Astrocyte (in vitro differentiated cells and primary cell): ENCODE measurements at places on chromosomes 2 and 18. TPM values are rescaled to one million over a fixed set of nuclear protein-coding genes. Genes with fewer than 3 reads are reported as not detected.

GRCh38 chr2:86224645-86225355, 25.5 kb downstream of the MRPL35 start:
- no peak for DNase-seq

PLGLB2 gene
- 3.7 TPM in 2 replicates for total RNA-seq

UGT1A8 gene
- not detected in 2 replicates for total RNA-seq

- DNase-seq: peak; percentile 80
Observed at GRCh38 chr2:111662771-111663470, 221.1 kb downstream of the ANAPC1 start.

DNA sequence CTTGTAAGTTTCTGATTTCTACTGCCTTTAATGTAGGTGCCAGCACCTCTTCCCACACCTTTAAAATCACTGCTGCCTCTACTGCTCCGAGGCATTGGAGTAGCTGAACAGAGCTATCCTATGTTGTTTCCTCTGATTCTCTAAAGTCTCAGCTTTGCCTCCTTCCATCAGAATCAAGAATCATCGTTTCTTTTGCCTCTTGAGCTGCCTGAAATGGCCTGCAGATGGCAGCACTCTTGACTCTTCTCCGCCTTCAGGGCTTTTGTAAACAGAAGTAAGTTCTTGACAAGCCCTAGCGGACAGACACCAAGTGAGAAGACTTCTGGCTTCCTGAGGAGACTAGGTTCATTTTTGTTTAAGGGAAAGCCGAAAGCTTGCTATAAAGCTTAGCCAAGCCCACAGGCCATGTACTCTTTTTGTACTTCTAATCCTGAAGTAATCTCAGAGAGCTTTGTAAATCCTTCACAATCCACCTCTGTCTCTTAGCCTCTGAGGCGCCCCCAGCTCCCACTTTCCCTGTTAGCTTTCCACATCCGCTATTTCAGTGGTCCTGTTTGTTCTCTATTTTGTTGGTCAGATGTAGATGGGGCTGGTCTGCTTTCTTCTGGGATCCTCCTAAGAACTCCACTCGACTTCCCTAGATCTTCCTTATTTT, 48.4 kb downstream of the GTF3C3 start:
- DNase-seq: peak; percentile 40

GRCh38 chr18:22034276-22034675, 135.1 kb upstream of the GATA6 start:
- peak; percentile 20 for DNase-seq

RUFY4 gene
- not detected in 2 replicates for total RNA-seq

DNA sequence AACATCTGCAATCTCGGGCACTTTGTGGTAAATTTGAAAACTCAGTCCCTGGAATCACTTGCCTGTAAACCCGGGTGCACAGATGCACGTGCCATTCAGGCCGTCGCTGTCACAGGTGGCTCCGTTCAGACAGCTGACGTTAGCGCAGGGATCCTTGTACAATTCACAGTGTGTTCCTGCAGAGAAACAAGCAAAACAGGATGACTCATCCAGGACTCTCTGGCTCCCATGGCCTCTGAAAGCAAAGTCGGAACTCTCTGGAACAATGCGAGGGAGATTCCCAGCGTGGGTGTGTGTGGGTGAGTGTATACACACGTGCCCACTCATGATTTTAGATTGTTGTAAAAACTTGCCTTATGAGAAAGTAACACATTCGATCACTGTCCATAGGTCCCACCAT, 136.1 kb upstream of the PID1 start:
- DNase-seq: peak; percentile 87

DNA sequence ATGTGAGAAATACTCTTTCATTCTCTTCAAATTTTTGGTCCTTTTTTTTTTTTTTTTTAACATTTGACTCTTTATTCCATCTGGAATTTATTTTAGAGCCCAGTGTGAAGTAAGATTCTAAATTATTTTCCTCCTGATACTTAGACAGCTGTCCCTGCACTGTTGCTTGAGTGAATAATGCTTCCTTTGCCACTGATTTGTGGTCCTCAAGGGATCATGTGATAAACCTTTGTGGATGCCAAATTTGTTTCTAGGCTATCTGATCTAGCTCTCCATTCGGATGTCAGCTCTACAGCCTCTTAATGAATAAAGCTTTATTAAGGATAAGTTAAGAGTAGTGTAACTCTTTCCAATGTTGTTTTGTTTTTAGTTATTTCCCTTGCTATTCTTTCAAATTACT, 142.3 kb downstream of the SMAD7 start:
- DNase-seq: no peak

DNA sequence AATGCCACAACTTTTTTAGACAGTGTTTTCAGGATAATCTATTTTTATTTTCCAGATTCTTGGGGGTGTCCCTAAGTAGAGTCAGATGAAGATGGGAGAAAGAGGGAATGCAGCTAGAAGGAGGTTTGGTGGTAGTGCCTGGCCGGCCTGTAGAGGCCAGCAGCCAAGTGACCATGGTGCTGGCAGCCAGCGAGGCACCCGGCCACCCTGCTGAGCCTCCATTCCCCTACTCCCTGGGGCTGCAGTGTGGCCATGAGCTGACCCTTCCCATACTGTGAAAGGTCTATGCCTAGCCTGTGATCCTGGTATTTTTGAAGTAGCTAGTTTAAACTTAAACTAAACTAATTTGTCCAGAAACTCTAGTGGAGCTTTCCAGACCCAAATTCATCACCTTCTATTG, 268.6 kb downstream of the CYRIA start:
- DNase-seq: no peak

DNA sequence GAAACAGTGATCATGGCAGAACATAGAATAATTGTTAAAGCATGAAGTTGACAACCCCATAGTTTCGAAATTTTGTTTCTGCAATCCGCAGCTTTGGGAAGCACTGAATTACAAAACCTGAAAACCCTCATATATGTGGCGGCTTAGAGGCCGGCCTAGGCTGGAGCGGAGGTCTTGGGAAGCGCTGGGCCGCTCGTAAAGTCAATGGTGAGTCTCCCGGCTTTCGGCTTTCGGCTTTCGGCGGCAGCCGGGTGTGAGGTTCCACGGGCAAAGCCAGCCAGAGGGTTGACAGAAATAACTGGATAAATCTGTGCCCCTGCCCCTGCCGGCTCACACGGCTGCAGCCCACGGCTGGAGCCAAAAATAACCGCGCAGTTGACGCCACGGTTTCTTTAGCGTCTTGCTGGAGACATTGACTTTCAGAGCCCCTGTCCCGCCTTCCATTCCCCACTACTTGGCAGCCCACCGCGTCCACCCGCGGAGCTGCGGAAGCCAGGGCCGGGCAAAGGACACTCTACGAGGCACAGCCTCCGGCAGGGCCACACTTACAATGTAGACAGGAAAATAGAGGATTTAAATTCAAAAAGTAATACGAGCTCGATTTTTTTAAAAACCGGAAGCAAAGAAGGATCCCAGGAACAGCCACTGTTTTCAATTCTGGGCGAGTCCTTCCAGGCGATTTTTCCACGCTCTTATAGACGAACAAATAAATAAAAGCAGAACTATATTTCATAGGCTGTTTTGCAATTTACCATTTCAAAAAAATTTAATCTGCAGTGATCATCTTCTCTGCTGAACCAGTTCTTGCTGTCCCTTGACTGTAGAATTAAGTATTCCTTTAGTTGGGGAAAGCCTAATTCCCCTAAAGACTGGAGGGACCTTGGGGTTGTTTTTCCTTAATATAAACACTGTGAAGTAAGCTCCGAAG, 28.3 kb upstream of the ATP6V1B1 start:
- DNase-seq: no peak

DNA sequence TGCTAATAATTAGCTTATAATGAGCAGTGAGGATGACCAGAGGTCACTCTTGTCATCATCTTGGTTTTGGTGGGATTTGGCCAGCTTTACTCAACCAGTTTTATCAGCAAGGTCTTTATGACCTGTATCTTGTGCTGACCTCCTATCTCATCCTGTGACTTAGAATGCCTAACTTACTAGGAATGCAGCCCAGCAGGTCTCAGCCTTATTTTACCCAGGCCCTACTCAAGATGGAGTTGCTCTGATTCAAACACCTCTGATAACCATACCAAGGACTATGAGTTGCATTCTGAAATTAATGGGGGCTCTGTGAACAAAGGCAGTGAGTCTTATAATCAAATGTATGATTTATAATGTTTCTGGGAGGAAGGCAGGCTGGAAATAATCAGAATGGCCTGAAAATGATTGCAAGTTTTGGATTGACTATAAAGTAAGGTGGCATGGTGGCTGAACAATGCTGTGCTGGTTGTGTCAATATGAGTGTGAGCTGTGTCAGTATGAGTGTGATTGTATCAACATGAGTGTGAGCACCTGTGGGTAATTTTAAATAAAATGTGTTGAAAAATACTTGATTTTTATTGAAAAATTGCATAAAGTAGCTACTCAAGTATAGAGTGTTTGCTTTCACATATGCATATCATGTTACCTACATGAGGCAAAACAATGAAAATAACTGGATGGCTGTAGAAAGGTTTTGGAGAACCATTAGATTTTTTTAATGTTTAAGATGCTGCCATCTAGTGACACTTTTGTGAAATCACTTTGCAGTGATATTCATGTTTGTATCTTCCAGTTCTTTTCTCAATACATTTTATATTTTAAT, 103.0 kb downstream of the KYNU start:
- DNase-seq: peak; percentile 14

GRCh38 chr2:127101756-127102477, 5.0 kb downstream of the BIN1 start:
- DNase-seq: no peak

DNA sequence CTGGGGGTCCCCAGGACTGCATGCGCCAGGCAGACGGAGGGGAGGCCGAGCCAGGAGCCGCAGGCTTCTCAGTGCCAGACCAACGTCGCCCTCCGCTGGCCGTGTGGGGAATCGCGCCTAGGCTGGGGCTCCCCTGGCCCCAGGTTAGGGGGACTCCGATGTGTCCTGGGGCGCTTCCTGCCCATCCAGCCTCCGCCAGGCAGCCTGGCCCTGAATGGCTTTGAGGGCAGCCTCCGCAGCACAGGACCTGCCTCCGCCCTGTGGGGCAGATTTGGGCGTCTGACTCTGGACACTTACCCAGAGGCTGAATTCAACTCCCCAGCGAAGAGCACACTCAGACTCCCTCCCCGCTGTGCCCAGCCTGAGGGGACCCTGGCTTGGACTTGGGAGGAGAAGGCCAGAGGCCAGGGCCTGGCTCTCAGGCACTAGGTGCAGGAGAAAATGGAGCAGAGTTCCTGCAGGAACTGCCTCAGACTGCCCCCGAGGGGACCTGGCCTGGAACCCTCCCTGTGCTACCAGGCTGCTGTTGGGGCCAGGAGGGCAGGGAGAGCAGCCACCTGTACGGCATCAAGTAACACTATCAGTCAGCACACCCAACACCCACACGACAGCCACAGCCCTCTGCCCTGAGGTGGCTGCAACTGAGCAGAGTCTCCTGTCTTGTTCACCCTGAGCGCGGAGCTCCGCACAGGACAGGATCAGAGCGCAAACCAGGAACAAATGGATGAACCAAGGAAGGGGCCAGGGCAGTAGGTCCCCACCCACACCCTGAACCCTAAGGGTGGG, 597 bp upstream of the TEKT4 start:
- no peak for DNase-seq

DNA sequence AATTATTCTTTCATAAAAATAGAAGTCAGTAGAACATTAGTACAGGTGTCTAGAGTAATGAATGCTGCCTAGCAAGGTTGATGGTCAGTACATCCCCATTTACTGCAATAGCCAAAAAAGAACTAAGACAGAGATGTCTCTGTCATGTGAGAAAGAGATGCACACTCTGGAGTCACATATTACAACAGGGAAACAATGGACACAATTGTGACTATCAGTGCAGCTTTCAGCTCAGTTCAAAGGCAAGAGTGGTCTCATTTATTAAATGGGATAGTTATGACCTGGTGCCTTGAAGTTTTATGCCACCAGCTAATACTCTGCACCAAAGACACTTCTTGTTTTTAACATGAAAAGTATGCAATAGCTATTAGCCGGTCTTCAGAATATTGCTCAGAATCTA, 194.9 kb upstream of the CHAC2 start:
- no peak for DNase-seq

DNA sequence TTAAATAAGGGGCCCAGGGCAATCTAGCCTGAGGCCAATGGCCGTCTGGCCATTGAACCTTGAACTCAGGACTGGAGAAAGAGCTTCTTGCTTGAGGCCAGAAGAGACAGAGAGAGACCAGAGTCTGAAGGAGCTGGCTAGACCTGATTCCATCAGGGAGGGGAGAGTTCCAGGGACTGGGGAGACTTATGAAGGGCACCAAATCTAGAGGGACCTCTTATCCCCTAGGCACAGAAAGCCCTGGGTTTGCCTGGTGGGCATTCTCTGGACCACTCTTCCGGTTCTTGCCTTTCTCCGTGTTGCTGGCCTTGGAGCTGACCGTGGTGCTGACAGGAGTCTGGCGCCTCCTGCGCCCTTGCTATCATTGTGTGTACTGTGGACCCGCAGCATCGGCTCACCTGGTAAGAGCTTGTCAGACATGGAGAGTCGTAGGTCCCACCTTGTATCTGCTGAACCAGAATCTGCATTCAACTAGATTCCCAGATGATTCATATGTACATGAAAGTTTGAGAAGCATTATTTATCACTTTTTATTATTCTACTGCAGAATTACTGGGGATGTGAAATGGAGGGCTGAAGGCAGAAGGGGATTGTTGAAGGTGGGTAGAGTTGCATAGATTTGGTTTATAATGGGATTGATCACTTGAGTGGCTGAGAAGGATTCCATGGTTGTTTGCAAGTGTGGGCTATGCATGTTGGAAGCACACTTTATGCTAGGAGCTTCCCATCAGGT, 4.3 kb upstream of the TRPM8 start:
- DNase-seq: peak; percentile 33
